ENCODE measurements at places on chromosomes 12 and 14.

DNA sequence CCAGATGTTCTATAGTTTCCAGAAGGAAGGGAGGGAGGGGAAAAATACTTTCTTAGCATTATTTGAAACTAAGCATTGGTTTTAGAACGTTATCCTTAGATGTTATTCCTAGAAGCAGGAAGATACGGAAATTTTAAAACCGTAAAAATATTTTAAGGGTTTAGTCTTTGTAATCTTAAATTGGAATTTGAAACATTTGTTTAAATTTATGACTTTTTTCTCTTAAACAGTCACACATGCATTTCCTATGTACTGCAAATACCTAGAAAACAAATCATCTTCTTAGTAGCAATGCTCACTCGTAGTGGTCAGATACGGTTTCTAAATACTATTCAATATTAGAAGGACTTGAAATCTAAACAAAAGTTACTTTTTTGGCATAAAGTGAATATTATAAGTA, 282.0 kb downstream of the ERC1 start:
- no peak for DNase-seq

- no peak for DNase-seq
Observed at GRCh38 chr12:13337791-13338190, 141.3 kb downstream of the EMP1 start.

DNA sequence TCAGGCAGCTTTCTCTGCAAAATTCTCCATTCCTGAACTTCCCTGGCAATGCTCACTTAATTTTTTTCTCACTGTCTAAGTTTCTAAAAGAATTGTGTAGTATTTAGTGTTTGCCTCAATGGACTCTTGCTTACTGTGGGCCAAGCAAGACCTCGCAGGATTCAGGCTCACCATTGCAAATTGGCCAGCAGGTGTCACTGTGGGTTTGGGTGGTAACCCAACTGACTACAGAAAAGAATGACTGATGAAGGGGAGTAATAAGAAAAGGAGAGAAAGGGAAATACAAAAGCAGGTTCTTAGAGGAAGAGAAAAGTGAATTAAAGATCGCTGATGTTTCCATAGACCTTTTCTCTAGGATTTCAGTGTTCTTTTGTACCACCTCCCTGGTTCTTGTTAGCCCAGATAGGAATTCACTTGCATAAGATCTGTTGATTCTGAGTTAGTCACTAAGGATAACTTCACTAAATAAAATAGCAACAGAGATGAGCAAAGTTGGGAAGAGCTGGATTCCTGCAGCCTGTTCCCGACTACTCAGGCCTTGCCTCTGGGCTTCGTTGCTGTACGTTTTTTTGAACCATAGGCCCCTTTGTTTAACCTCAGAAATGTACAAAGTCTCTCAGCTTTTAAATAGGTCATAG, 386.5 kb upstream of the DDHD1 start:
- peak; percentile 78 for DNase-seq

DNA sequence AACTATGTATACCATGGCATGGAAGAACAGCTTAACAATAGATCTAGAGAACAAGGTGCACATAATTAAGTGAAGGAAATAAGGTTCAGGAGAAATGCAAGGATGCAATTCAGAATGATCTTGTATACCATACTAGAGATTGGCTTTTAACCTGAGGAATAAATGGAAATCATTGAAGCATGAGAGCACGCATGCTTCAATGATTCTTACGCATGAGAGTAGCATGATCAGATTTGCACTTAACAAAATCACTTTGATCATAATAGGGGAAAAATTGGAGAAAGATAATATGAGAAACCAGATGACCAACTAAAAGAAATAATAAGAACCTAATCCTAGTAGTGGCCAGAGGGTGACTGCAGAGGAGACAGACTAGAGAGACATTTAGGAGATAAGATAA, 133.3 kb upstream of the FSCB start:
- no peak for DNase-seq

DNA sequence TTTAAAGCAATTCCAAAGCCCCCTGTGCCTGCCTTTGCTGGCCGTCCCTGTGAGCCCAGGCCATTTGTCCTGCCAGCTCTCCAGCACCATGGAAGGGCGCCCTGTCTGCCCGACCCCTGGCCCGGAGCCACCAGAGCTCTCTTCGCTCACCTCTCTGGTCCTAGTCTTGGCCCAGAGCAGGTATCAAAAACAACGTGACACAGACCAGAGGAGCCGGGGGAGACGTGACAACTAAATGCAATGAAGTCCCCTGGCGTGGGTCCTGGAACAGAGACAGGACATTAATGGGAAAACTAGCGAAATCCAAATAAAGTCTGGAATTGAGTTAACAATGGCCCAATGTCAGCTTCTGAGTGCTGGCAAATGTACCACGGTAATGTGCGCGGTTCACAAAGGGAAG, 83.2 kb upstream of the DIO3 start:
- DNase-seq: no peak

GRCh38 chr12:13849456-13849855, 131.9 kb downstream of the GRIN2B start:
- no peak for DNase-seq

- DNase-seq: no peak
Observed at GRCh38 chr12:104823985-104824461, 134.1 kb downstream of the SLC41A2 start.

DNA sequence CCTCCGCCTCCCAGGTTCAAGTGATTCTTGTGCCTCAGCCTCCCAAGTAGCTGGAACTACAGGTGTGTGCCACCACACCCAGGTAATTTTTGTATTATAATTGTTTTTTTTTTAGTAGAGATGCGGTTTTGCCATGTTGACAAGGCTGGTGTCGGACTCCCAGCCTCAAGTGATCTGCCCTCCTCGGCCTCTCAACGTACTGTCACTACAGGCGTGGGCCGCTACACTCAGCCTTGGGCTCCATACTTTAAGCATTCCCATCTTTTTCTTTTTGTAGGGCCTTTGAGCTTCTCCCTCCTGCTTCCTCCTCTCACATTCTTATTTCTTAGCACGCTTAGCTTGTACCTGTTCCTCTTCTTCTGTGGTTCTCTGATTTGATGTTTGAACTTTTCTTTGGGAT, 62.8 kb downstream of the SERPINA3 start:
- no peak for DNase-seq

DNA sequence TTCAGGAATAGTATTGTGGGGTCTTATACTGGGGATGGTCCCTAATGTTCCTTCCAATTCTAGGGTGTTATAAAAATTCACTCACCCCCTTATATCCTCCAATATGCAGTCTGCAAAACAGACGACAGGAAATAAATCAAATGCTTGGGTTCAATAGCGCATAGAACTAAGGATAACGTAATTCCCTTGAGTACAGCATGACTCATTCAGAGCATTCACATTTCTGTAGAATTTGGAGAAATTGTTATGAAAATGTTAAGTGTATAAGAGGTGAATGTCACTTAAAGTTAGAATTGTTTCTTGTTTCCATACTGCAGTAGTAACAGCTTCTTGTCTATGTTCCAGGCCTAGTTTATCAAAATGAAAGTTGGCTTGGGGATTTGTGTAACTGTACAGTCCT, 271.4 kb downstream of the RPS29 start:
- DNase-seq: no peak

GRCh38 chr12:124319368-124320050, 24.6 kb downstream of the RFLNA start:
- DNase-seq: no peak

DNA sequence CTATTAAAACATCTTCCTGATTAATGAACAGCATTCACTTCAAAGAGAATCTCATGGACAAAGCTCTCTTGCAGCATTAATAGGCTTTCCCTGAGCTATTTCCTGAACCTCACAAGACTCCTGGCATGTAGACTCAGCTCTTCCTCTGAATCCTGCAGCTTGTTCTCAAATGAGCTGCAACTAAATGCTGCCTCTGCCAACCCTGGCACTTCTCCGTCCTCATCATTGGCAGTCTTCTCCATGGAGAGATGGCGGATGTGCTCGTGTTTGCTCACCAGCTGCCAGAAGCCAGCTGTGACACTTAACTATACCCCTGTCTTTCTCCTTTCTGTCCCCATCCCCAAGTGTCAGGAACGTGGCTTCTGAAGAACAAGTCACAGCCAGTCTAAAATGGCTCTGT, 232.1 kb downstream of the FOXN3 start:
- no peak for DNase-seq

GRCh38 chr14:24196071-24197055, 1.1 kb upstream of the TM9SF1 start:
- no peak for DNase-seq

- no peak for DNase-seq
Observed at GRCh38 chr12:109989380-109989779, 6.8 kb downstream of the GIT2 start.

All from transverse colon (tissue), 4 donors.